Foreskin melanocyte (primary cell): ENCODE measurements at places on chromosomes 2 and 18.

GRCh38 chr18:79197531-79197930 lies 128.3 kb downstream of the ATP9B start:
- DNase-seq = no peak

DNA sequence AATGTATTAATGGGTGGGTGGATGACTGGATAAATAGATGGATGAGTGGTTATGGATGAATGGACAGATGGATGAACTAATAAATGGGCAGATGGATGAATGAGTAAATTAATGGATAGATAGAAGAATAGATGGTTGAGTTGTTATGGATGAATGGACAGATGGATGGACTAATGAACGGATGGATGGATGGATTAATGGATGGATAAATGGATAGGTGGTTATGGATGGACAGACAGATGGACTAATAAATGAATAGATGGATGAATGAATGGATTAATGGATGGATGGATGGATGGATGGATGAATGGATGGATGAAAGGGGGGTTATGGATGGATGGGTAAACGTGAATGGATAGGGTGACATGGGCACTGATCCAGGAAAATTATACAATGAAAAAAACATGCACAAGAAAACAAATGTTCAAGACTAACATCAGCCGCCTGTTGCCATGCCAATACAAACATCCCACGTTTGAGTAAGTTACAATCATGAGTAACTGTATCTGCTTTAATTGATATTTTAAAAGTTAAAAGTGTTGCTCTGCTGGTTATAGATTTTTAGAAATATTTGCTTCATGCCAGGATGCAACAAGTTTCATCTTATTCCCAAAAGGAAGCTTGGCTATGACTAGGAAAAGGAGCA lies 20.8 kb downstream of the PXDN start:
- no peak for DNase-seq

DNA sequence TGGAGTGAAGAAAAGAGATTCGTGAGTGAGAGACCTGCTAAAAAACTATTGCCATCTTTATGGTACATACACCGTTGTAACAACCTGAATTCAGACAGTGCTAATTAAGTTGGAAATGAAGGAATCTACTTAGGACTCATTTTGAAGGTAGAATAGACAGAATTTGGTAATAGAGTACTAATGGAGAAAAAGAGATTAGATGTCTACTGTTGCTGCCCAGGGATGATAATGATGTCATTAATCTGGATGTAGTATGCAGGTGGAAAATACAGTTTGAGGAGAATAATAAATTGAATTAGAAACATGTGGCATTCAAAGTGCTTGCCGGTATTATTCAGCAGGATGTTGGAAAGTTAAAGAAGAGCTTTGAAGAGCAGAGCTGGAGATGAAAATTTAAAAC lies 44.7 kb downstream of the DIS3L2 start:
- DNase-seq = no peak

DNA sequence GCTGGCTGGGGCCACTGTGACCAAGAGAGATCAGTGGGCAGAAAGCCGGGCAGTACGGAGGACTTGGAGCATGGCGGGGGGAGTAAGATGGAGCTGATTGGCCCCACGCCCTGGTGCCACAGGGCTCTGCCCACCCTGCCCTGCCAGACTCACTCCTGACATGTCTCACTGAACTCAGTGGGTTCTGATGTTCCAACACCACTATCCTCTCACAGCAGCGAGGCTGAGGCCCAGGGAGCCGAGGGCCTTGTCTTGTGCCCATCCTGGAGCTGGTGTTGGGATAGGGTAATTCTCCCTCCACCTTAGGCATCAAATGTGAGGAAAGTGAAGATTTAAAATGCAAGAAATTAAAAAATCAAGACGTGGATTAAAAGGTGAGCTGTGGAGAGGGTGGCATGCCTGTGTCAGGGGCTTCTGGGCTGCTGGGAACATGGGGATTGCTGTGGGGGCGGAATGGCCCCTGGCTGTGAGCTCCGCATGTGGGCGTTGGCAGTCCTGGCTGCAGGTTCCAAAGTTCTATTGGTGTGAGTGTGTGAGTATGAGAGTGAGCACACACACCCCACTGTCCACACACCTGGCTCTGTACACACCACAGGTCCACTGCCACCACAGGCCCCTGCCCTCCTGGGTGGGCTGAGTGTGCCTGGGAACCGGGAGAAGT lies 283.5 kb upstream of the HS6ST1 start:
- no peak for DNase-seq

DNA sequence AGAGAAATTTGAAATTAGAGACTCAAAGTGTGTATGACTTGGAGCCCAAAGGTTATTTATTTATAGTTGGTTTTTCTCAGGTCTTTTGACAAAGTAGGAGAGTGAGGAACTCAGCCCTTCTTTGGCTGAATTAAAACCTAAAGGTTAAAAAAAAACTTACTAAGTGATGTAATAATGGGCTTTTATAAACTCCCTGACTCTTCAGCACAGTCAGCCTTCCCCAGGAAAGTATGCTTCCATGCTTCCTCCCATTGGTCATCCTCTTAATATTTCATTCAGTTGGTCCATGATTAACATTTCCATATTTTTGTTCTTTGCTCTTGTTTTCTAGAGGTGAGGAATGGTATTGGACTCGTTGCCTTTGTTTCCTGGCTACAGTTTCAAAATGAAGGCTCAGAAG lies 7.2 kb downstream of the ARPC2 start:
- no peak for DNase-seq

GRCh38 chr2:72969706-72970105 lies 52.4 kb downstream of the EMX1 start:
- no peak for DNase-seq

DNA sequence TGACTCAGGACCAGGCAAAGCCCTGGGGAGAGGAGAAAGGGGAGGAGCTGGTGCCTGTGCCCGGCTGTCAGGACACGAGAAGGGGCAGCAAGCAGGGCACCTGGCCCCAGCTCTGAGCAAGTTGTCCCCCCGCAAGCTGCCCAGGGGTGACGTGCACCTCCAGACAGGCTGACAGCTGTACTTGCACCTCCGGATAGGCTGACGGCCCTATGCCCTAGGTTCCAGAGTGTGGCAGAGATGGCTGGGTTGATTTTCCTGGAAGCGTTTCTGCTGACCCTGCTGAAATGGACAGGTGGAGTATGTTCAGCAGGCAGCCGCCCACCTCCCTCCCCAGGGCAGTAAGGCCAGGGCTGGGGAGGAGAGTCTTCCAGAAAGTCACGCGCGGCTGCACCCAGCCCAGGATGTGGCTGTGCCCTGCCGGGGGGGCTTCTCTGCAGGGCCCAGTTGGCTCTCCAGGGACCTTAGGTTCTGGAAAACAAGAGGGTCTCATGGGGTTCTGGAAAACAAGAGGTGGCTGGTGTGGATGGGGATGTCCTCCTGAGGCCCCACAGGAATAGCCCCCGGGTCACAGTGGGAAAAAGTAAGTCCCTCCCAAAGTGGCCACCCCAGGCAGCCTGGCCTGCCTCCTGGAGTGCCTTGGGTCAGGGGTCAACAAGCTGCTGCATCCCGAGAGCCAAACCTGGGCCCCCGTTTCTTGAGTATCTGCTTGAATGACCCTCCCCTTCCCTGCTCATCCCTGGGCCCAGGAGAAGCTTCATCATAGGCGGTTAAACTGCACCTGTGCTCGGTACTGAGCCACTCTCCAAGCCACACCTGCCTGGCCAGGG lies 71.4 kb upstream of the OTOS start:
- no peak for DNase-seq

DNA sequence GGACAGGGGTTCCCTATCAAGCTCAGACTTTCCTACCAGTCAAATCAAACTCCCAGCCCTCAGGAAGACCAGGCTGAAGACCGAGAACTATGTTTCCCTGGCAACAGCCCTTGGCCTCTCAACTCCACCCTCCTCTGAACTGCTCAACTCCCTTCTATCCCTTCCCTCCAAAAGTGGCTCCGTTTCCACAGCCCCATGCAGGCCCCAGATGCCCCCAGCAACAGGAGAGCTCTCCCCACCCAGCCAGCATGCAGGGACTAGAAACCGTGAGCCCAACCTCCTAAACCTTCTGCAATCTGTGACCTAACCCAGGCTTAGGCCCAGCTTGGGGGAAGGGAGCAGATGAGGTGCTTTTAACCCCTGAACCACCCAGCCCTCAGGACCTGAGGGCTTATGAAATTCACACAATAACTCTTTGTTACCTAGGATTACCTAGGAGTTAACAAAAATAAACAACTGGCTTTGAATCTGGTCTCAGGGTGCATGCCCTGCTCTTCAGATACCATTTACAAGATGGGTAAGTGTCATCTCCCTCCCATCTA lies 87.2 kb downstream of the BCL11A start:
- DNase-seq = no peak

- DNase-seq = no peak
Measured at GRCh38 chr2:8212239-8212638, 469.6 kb upstream of the ID2 start.

DNA sequence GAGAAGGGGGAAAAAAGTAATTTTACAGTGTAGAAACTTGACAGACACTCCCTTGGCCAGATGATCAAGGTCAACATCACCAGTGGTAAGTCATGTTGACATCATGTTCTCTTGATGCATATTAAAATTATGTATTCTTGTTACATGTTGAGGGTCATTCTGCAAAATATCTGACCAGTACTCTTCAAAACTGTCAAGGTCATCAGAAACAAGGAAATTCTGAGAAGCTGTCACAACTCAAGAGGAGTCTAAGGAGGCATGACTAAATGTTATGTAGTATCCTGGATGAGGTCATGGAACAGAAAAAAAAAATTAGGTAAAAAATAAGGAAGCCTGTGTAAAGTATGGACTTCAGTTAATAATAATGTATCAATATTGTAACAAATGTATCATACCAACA lies 6.3 kb downstream of the SGPP2 start:
- no peak for DNase-seq

GRCh38 chr2:145569108-145569507 lies 1049.2 kb upstream of the ZEB2 start:
- no peak for DNase-seq

DNA sequence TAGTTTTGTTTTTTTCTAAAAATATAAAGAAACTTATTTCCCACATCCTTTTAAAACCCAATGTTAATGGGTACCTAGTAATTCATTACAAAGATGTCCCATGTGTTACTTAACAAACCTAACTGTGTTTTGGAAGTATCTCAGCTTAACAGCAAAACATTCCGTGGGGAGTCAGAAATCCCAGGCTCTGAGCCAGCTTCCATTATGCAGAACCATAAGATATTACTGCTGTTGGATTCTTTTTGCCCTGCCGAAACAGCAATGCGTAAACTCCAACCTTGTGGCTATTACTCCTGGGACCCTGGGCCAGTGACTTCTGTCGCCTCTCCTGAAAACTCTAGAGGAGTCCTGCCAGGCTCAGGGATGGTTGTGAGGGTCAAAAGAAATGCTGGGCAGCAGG lies 174.1 kb downstream of the UXS1 start:
- no peak for DNase-seq

GRCh38 chr2:30566631-30567030 lies 119.6 kb downstream of the LCLAT1 start:
- DNase-seq = no peak

- DNase-seq = no peak
Measured at GRCh38 chr18:73900106-73900835, 247.4 kb downstream of the FBXO15 start.

- DNase-seq = no peak
Measured at GRCh38 chr2:44191739-44192138, 23.1 kb downstream of the PPM1B start.

GRCh38 chr2:3146772-3147650 lies 230.6 kb downstream of the EIPR1 start:
- no peak for DNase-seq

DNA sequence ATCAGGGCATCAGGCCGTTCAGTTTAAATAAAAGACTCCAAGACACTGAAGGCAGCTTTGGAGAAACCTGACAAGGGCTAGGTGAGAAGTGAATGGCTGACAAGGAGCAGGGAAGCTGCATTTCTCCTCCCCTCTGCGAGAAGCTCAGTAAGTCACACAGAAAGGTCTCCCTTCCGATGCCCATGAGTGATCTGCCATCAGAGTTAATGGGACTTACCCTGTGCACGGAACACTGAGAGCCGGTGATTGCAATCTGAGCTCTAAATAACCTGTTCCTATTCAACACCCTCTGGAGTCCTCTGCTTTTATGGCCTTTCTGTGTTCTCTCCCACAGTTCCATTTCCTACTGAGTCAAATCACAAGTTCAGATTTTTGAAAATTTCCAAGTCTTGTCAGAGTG lies 322.2 kb upstream of the MYT1L start:
- DNase-seq = no peak

DNA sequence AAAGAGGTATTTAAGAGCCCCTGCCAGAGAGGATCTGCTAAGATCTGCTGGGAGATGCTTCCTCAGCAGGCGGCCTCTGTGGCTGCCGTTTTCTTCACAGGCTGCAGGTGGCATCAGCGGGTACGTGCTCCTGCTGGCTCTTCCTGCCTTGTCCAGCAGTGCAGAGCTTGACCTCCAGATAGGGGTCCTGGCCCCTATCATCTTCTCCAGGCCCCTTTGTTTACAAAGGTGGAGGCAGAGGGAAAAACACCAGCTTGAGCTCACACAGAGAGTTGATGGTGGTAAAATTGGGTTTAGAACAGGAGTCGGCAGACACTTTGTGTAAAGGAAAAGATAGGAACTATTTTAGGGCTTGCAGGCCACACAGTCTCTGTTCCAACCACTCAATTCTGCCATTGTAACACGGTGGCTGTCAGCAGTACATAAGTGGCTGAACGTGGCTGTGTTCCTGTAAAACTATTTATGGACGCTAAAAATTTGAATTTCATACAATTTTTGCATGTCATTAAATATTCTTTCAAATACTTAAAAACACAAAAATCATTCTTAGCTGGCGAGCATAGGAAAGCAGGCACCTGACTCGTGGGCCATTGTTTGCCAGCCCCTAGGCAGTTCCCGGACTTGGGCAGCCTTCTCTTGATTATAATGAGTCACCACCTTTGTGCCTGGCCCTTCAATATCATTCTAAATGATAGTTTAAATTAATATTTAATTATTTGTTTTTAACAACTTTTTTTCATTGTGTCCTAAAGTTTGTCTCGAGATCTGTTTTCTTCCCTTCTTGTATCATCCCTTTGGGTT lies 98.2 kb upstream of the B3GNT7 start:
- DNase-seq = peak; percentile 14

- no peak for DNase-seq
Measured at GRCh38 chr2:119433636-119434327, 2.1 kb downstream of the TMEM37 start.

- no peak for DNase-seq
Measured at GRCh38 chr18:27656905-27657304, 471.8 kb upstream of the CHST9 start.

DNA sequence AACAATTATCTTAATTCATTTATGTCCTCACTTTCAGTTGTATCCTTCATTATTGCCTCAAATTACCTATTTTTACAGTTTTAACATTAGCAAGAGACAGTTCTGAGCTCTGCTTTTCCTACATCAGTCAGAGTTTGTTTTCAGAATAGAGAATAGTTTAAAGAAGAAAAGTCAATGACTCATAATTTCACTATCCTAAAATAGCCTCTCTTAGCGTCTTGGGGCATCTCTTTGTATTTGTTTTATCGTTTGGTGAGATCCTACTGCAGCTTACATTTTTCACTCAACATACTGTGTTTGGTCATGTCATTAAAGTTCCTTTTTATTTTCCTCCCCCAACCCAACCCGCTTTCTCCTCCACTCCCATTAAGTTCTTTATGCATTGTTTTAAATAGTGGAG lies 3.8 kb downstream of the SEC11C start:
- peak; percentile 72 for DNase-seq

GRCh38 chr2:8581234-8581561 lies 100.7 kb upstream of the ID2 start:
- DNase-seq = no peak
